ENCODE measurements at places on chromosomes 3 and 15.

DNA sequence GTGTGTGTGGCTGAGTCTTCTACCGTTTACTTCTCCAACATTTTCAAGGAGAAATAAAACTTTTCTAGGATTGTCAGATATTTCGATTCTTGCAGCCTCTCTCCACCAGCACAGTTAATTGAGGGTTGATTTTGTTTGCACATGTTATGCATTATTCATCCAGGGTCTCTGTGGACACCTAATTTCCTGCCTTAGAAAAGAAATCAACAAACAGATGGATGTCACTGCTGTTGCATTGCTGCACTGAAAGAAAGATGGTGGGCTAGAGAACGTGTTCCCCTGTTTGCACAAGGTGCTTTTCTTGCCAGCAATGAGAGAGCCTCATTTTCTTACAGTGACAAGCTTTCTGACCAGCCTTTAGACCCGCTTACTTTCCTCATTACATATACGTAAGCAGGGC is 150.0 kb downstream of the CLSTN2 start:
- DNase-seq = no peak

DNA sequence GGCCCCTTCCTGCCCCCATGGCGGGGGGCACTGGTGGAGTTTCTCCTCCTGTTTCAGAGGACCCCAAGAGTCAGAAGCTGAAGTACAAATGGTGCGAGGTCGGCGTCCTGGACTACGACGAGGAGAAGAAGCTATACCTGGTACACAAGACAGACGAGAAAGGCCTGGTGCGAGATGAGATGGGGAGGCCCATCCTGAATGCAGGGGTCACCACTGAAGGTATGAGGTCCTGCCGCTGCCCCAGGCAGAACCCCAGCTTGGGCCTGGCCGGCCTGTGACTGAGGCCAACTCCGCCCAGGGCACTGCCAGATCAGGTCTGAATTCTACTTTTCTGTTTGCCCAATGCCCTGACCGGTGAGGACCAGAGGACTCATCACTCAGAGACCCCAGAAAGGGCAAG is 15.0 kb downstream of the DNAH1 start:
- no peak for DNase-seq

GRCh38 chr3:189567766-189568420 is 63.3 kb upstream of the TP63 start:
- DNase-seq = no peak

DNA sequence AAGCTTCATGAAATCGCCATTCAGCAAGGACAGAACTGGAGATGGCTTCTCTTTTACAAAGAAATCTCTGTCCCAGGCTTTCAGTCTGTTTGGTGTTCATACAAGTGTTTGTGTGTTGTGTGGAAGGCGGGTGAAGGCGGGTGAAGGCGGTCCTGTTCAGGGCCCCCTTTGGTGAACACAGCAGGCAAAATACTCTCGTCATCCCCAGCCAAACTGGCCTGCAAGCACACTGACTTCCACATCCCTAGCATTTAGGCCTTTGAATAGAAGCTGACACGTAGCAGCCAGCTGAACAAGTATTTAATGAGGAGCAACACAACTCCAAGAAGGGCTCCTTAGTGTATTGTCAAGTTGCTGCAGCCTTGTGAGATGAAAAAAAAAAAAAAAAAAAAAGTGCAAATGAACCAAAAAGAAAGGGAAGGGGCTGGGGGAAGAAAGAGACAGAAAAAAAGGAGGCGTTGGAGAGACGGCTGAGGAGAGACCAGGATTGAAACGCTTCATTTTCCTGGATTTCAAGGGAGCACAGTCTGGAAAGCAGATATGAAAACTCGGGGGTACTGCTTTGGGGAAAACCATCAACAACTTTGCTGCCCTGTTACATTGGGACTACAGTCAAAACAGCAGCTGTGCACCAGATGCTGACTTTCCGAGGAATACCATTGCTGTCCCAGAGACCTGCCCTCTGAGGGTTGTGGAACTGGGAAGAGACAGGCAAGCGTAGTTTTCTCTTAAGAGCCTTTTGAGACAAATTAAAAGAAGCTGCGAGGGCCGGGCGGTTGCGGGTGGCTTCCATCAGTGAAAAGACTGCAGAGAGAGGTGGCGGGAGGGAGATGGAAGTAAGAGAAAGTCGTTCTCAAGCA is 74.6 kb downstream of the TGFBR2 start:
- DNase-seq = no peak

DNA sequence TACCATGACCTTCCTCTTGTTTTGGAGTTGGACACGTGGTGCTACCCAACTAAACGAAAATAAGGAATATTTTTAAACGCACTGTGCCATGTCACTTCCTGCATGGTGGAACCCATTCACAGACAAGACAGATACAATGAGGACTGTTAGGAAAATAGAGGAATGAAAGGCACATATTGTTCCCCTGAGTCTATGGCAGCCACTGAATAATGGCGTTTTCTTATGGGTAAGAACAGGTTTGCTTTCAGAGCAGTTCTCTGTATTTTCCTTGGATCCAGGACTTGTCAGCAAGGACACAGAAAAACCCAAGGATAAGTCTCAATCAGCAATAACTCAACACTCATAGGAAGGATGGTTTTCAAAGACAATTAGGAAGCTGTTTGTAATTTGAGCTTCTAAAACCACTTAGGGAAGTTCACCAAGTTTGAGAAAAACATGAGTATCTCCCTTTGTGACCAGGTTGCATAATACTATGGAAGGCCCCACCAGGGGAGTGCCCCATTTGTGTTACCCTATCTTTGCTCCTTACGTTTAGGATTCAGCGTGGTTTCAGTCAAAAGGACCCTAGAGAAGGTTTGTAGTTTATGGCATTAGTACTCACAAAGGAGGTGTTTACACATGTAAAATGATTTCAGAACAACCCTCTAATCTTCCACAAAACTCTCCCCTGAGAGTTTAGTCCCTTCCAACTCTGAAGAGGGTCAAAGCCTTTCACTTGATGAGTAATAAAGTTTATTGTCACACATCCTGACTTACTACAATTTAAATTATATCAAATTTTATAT is 487.2 kb upstream of the ATP11B start:
- DNase-seq = no peak

DNA sequence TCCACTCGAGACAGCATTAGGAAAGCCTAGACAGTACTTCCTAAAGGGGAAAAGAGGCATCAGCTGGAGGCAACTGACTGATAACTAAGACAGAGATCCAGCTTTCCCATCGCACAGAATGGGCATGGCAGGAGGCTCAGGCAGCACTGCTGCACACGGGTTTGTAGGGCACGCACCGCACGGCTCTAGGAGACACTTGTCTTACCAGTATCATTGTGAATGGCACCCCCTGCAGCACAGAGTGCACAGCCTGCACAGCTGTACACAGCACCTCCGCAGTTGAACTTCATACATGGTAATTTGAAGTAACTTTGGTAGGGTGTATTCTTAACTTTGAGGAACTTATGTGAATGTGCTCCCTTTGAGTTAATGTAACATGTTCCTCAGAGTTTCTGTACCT is 281.6 kb downstream of the PLCL2 start:
- DNase-seq = peak; percentile 25

DNA sequence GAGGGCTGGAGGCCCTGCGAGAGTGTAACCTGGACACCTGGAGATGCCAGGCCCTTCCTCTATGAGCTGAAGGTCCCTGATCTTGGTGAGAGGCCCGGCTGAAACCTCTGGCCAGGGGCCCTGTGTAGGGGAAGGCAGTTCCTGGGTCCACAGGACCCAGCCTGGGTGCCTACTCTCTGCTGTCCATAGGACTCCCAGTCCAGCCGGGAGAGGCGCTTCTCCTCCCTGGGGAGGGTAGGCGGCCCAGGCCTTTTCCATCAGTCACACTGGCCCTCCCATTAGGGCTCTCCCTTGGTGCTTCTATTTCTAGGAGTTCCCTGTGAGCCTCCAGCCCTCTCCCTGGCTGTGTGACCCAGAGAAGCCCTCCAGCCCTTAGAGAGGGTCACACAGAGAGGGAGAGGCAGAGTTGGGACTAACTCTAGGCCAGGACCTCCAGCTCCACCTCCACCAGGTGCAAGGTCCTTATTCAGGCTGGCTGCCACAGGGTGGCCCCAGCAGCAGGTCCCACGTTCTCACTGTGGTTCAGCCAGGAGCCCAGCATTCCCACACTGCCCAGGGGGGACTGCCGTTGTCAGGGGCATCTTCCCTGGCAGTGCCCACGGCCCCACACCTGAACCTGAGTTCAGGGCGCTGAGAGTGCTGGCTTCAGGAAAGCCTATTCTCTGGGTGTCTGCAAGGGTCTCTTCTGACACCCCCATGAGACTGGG is 146.8 kb downstream of the SMAD6 start:
- DNase-seq = no peak

DNA sequence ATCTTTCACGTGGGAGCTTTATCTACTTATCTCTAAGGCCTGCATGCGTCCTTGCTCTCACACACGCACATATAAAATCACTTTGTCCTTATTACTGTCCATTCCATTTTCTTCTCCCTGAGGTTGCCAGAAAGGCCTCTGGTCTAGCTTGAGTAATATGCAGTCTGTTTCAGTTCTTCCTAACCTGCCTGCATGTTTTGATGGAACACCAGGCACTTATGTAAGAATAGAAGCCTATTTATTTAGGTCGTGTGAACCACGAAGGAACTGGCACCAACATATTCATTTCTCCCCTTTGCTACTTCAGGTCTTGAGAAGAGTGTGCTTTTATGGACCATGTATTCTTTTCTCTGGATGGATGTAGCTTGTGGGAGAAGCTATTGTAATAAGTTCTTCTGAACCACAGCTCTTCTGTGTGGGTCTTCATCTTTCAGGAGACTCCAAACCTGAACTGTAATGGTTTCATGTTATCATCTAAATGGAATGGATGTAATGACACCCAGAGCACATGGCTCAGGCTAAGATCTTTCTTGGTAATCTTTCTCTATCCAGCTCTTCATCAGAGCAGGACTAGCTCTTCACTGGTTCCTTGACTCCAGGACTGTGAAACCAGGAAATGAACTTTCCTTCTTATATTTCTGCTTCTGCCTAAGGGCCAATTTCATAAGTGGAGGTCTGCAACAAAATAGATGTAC is 53.8 kb downstream of the UBE2E2 start:
- no peak for DNase-seq

DNA sequence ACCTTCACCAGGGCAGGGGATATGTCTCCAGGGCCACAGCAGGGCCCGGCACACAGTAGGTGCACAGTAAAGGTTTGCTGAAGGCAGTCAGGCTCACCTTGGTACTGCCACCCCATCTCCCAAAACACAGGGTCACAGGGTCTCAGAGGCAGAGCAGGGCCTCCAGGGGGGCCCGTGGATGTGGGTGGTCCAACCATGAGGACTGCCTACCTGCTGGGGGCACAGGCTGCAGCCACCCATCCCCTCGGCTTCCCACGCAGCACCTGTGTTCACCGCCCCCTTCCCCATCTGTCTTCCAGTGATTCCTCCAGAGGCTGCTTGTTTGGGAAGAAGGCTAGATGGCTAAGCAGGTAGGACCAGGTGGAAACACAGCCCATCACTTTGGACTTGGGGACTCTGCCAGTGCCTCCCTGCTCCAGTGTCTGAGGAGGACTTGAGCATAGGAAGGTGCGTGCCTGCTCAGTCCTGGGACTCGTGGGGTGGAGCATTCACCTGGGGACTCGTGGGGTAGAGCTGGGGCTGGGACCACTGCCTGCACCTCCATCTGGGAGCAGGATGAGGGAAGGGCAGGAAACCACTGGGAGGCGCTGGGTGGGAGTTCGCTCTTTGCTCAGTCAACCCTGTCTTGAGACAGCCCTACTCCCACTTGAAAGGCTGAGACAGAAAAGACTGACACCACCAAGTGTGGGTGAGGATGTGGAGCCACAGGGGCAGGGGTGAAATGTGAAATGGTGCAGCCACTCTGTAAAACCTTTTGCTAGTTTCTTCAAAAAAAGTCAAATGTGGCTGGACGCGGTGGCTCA is 18.8 kb upstream of the PLXND1 start:
- DNase-seq = no peak

DNA sequence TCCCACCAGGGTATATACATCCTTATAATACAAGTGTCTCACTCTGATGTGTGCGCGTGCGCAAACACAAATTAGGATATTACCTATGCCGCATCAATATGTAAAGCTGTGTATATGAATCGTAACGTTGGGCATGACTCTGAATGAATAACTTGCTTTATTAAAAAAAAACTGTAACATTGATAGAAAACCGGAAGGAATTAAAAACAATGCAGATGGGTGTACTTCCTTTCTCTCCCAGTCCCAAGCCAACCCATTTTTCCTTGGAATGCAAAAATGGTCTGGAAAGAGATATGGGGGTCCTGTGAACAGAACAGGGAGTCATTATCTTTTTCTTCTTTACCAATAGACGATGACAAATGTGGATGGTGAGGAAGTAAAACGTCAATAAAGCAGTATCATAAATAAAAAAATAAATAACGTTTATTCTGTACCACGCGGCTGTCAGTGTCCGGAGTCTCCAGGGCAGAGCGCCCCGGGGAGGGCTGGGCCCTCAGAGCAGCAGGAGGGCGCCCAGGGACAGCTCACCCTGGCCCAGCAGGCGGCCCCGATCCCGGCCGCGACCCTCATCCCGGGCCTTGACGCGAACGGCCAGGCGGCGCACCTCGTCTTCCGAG is 1.6 kb downstream of the C2CD4B start:
- DNase-seq = no peak

DNA sequence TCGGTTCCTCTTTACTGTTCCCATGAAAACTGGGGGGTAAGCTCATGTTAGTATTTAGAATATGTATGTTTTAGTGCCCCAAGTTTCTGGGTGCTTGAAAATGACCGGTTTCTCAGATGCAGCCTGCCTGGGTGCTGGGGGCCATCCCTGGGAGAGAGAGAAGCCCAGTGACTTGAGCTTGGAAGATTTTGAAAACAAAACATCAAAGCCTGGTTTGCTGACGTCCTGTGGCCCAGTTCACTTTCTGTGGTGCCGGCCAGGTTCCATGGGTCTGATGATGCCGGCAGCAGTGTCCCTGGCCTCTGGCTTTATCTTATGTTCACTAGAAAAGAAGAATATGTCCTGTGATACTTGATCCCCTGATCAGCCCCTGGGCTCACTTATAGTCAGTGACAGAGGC is 17.1 kb downstream of the APBA2 start:
- DNase-seq = no peak

- DNase-seq = no peak
These were observed 522.5 kb downstream of the OCA2 start for GRCh38 chr15:27576576-27576975.

DNA sequence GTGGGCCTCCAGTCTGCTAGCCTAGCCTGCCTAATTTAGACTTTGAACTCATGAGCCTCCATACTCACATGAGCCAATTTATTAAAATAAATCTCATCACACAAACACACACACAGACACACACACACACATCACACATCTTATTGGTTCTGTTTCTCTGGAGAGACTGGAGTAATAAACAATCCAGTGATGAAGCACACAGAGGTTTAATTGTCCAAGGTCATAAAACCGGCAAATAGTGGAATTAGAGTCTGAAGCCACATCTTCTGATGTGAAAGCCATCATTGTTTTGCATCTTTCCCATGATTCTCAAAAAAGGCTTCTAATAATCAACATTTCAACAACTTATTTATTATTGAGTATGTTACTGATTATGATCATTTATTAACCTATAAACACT is 249.4 kb upstream of the KCNH8 start:
- DNase-seq = no peak

- no peak for DNase-seq
These were observed 210.8 kb downstream of the RPLP1 start for GRCh38 chr15:69663441-69663840.

GRCh38 chr3:189995129-189995528 is 125.6 kb downstream of the P3H2 start:
- no peak for DNase-seq

- DNase-seq = no peak
These were observed 1.5 kb downstream of the ETFA start for GRCh38 chr15:76309601-76310330.

- no peak for DNase-seq
These were observed 113.6 kb downstream of the POLR2M start for GRCh38 chr15:57820119-57820518.

GRCh38 chr15:39287322-39288195 is 293.3 kb upstream of the THBS1 start:
- no peak for DNase-seq

- DNase-seq = no peak
These were observed 779.7 kb upstream of the CFAP20DC start for GRCh38 chr3:59829527-59829926.
